Muscle of leg (tissue), 16 donors: ENCODE measurements at places on chromosomes 16 and 17.

GRCh38 chr17:62140836-62141235, 75.8 kb upstream of the MED13 start:
- no peaks in the 10 kb centered on the region for H3K36me3 ChIP-seq
- no peak overlapping the region for H3K27ac ChIP-seq
- H3K4me3 ChIP-seq: no peak overlapping the region
- H3K4me1 ChIP-seq: no peaks in the 10 kb centered on the region
- H3K27me3 ChIP-seq: peaks cover 32% of the 10 kb centered on the region
- DNase-seq: peak; percentile 5

DNA sequence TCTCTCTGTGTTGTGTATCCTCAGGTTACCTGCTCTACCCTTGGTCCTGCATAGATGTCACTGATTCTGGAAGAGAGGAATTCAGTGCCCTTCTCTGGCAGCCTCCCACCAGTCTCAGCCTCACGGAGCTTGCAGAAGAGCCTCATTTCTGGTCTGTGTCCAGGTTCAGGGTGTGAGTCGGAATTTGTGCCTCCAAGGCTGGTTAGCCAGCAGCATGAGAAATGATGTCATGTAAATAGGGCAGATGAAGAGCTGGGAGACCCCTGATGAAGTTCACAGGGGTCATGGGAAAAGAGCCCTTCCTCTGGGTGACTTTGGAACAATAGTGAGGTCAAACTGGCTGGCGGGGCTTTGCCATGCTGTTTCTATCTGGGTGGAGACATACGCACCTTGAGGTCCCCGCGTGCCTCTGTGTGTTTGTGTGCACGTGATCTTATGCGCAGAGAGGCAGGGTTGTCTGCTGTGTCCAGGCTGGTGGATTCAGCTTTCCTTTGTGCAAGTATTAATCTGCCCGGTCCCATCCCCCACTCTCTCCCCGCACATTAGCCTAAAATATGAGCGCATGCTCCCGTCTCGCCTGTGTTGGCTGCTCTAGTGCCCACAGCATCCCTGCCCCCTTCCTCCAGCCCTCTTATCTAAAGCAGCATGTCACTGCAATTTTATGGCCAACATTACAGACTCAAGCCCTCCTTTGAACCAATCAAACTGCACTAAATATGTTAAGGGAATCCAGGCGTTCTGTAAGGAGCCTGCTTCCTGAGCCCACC, 256.3 kb upstream of the ZFHX3 start:
- peaks cover 5% of the 10 kb centered on the region for H3K4me1 ChIP-seq
- H3K36me3 ChIP-seq: no peaks in the 10 kb centered on the region
- no peak overlapping the region for H3K4me3 ChIP-seq
- no peak overlapping the region for H3K27ac ChIP-seq

DNA sequence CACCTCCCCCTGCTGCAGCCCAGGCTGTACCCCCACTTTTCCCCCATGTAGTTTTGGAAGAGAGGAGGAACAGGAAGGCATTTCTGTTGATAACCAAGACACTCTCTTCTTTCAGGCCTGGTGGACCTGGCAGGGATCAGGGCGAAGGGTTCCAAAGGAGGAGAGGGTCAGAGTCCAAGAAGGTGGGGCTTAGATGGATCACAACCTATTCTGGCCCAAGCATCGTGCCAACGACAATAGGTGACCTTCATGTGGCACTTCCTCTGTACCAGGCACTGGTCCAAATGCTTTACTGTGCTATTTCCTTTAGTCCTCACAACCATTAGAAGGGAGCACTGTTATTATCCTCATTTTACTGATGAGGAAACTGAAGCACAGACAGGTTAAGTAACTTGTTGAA, 84.3 kb downstream of the TMEM132E start:
- H3K4me1 ChIP-seq: no peaks in the 10 kb centered on the region
- DNase-seq: no peak
- H3K27ac ChIP-seq: no peak overlapping the region
- peaks cover 37% of the 10 kb centered on the region for H3K27me3 ChIP-seq
- no peak overlapping the region for H3K4me3 ChIP-seq

GRCh38 chr17:13135506-13135905, 117.7 kb upstream of the ELAC2 start:
- no peaks in the 10 kb centered on the region for H3K4me1 ChIP-seq
- no peak overlapping the region for H3K4me3 ChIP-seq
- no peaks in the 10 kb centered on the region for H3K36me3 ChIP-seq
- DNase-seq: peak; percentile 5

DNA sequence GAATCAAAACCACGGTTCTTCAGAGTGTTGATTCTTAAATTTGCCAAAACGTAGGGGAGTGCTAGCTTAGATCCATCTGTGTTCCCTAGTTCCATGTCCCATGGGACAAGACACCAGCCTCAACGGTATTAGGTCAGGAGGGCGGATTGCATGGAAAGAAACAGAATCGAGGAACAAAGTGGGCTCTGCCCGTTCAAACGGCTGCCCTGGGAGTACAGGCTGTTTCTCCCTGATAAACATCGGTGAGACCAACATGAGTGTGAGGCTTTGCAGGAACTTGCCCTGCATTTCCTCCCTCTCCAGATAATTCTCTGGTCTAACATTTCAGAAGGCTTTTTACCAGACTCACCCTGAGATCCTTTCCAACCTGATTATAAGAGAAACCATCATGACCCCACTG, 82.2 kb downstream of the MRM3 start:
- peaks cover 39% of the 10 kb centered on the region for H3K4me1 ChIP-seq
- no peak for DNase-seq
- H3K27ac ChIP-seq: no peak overlapping the region
